ENCODE measurements at places on chromosomes 12 and 14.

- no peaks in the 10 kb centered on the region for H3K27me3 ChIP-seq
- H3K4me1 ChIP-seq: no peaks in the 10 kb centered on the region
- H3K27ac ChIP-seq: no peak overlapping the region
- H3K4me3 ChIP-seq: no peak overlapping the region
These were observed 531.3 kb downstream of the GALC start for GRCh38 chr14:87461704-87462103.

GRCh38 chr14:104872469-104873341 lies 7.6 kb downstream of the CEP170B start:
- peaks cover 18% of the 10 kb centered on the region for H3K4me1 ChIP-seq
- H3K4me3 ChIP-seq: peak overlapping the region; percentile 14
- peak overlapping the region; percentile 65 for H3K27ac ChIP-seq

- H3K27ac ChIP-seq: no peak overlapping the region
- H3K4me1 ChIP-seq: peaks cover 7% of the 10 kb centered on the region
- H3K27me3 ChIP-seq: peaks cover 13% of the 10 kb centered on the region
- no peak for ATAC-seq
- H3K4me3 ChIP-seq: no peak overlapping the region
- no peaks in the 10 kb centered on the region for H3K36me3 ChIP-seq
These were observed 11.9 kb upstream of the NUDT4 start for GRCh38 chr12:93365616-93366405.

- H3K27ac ChIP-seq: no peak overlapping the region
- H3K27me3 ChIP-seq: peaks cover 11% of the 10 kb centered on the region
- ATAC-seq: no peak
- no peaks in the 10 kb centered on the region for H3K4me1 ChIP-seq
- no peak overlapping the region for H3K4me3 ChIP-seq
These were observed 38.0 kb downstream of the SLC2A14 start for GRCh38 chr12:7834701-7835100.

GRCh38 chr14:73149753-73150152 lies 13.4 kb downstream of the PSEN1 start:
- no peaks in the 10 kb centered on the region for H3K27me3 ChIP-seq
- H3K36me3 ChIP-seq: peaks cover 28% of the 10 kb centered on the region
- no peak for ATAC-seq
- H3K4me1 ChIP-seq: peaks cover 15% of the 10 kb centered on the region
- H3K4me3 ChIP-seq: no peak overlapping the region
